Right cardiac atrium (tissue), 5 donors: ENCODE measurements at places on chromosomes 6 and 20.

GRCh38 chr6:12608016-12608860 lies 108.3 kb upstream of the PHACTR1 start:
- DNase-seq: no peak

DNA sequence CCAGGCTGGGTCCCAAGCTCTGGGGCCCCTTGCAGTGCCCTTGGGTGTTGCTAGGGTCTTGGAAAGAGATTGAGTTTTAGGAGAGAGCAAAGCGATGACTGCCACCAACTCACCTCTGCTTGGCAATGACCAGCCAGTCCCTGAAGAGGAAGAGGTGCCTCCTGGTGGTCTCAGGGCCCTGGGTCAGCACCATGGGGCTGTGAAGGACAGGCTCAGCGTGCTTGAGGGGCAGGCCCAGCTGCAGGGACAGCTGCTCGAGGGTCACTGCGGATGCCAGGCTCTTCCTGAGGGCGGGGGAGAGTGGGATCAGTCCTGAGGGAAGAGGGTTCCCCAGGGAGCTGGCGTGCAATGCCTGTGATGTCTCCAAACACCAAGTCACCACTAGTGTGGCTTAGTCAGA lies 50.8 kb upstream of the TAGAP start:
- no peak for DNase-seq

GRCh38 chr6:166643891-166644590 lies 17.0 kb upstream of the RPS6KA2 start:
- no peak for DNase-seq

- DNase-seq: peak; percentile 78
Observed at GRCh38 chr6:11732036-11732631, 46.5 kb downstream of the ADTRP start.

DNA sequence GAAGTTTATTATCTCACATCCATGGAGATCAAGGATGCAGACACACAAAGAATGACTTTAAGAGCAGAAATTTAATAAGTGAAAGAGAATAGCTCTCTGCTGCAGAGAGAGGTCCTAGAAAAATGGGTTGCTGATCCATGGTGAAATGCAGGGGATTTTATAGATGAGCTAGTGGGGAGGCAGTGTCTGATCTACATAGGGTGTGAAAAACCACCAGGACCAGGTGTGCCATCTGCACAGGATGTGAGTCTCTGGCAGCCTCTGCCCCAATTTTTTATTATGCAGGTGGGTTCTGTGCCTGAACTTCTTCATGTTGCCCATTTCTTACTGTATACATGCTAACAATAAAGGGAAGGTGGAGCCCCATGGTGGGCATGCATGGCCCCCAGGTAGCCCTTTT lies 19.9 kb upstream of the NANP start:
- no peak for DNase-seq

DNA sequence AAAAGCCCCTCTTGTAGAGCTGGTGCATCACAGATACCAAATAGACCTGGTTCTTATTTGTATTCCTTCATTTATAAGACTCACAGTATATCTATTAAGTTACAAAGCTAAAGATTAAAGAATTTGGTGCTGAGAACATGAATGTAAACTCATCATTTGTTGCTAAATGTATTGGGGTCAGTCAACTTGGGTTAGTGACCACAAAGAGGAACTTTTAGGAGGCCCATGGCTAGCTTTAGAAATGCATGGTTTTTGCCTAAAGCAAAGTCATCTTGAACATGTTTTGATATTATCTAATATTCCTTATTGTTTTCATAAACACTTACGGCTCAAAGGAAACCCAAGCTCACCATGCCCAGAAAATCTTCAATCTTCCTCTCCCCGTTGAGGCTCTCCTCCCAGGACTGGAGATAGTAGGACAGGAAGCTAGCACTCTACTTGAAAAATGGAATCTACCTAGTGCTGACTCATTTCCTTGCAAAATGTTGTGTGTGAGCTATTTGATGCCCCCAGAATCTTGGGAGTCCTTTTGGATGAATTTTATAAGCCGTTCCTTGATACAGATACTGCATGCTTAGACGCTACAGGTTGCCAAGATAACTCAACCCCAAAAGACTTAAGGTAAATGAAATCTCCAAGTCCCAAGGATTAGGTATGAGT lies 121.4 kb downstream of the BMP2 start:
- no peak for DNase-seq

GRCh38 chr6:128532827-128533226 lies 12.4 kb upstream of the PTPRK start:
- no peak for DNase-seq

DNA sequence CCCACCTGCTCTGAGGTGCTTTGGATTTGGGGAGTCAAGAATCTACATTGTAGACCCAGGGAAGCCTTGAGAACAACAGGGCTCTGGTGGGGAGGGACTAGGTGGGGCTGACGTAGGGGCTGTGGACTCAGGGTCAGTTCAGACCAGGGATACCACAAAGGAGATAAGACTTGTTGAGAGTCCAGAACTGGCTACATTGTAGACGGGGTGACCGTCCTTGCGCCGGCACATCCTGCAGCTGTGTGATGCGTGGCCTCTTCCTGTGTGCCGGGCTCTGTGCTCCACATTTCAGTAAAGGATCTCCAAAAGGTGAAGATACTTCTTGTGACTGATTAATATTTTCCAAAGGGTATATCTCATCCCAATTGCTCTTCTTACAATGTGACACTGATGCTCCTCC lies 9.8 kb upstream of the TLDC2 start:
- DNase-seq: no peak

- no peak for DNase-seq
Observed at GRCh38 chr20:50532221-50532620, 22.0 kb downstream of the PTPN1 start.
